Renal cortex interstitium (tissue), 15 donors: ENCODE measurements at places on chromosomes 6 and 20.

DNA sequence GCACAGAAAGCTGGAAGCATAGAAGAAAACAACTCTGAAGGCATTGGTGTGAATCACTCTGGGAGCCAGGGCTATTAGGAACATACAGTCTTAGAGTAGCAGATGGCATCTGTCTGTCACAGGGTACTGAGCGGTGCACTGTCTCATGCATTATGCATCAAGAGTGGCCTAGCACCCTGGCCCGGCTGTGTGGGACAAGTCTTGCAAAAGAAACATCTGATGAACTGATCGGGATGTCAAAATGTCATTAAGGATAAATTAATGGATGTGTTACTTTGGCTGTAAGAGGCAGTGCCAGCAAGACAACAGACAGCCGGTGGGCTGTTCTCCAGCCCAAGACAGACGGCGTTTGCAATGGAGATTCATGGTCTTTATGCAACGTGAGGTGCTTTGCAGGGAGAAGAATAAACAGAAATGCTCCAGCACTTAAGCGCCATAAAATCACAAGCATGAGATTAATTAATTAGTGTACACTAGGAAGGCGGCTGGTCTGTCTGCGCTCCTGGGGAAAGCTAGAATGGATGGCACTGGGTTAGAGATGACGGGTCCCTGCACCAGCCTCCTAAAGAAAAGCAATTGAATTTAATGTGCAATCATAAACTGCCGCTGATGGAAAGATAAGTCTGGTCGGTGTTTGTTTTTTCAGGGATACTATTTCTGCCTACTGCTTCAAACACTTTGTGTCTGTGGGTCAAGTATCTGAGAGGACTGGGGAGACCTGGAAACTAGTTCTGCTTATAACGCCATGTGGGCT, 600.6 kb upstream of the CHD6 start:
- no peak for DNase-seq

DNA sequence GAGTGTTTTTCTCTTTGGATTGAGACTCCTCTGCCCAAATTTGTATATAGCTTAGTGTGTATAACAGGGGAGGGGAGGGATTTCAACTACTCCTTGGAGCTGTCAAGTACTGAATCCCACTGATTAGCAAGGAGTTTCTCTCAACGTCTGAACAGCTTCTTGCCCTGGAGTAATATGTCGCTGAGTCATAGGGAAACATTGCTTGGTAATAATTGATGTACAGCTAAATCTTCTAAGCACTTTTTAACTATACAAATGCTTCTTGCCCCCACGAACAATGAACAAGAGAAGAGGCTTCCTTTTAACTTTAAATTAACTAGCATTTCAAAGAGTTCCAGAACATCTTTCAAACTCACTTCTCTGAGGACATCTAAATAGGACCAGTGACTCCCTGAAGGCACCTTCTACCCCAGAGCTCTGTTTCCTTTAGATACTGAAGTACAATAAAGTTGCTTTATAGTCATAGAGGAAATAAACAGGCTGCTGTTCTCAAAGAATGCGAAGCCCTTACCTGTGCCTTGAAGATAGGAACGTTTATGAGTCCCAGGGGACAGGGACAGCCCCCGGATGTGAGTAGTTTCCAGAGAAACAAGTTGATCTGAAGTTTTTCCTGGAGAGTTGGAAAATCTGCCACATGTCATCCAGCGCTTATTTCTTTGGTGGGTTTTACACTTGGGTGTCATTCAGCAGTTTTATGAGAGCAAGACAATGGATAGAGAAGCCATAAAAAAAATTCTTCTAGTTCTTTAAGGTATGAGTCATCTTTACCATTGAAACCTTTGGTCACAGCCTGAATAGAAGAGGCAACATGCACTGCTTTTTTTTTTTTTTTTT, 462.5 kb upstream of the BTBD3 start:
- DNase-seq: no peak

- no peak for DNase-seq
These were observed 37.0 kb downstream of the SYTL3 start for GRCh38 chr6:158686791-158687381.

GRCh38 chr6:100721256-100721655, 159.9 kb downstream of the ASCC3 start:
- DNase-seq: no peak

- no peak for DNase-seq
These were observed 39.4 kb upstream of the EEF1A1 start for GRCh38 chr6:73560182-73560732.

DNA sequence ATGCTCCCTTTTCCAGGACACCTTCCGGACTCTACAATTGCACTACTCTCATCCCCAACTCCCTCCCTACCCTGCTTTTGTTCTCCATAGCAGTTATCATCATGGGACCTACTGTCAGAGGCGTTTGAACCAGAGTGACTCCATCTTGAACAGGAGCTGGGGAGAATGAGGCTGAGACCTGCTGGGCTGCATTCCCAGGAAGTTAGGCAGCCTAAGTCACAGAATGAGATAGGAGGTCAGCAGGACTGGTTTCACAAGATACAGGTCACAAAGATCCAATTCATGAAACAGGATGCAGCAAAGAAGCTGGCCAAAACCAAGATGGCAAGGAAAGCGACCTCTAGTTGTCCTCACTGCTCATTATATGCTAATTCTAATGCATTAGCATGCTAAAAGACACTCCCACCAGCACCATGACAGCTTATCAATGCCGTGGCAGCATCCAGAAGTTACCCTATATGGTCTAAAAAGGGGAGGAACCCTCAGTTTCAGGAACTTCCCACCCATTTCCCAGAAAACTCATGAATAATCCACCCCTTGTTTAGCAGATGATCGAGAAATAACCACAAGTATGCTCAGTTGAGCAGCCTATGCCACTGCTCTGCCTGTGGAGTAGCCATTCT, 15.6 kb downstream of the SLC13A3 start:
- no peak for DNase-seq

- DNase-seq: no peak
These were observed 661.3 kb downstream of the CD109 start for GRCh38 chr6:74357321-74357720.

DNA sequence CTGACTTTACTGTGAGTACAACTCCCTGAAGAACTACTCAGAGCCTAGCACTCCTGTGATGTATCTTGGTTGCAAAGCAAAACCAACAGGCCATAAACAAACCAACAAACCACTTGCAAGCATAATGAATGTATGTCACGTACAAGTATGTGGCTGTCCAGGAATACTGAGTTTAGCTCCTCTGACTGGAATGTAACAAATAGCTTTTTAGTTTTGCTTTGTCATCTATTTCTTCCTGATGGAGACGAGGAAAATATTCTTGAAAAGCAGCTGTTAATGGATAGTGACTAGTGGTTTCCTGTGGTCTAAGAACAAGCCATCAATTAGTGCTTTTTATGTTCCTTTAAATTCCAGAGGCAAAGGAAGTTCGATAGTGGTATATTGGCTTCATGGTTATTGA, 101.9 kb upstream of the LY86 start:
- no peak for DNase-seq

- no peak for DNase-seq
These were observed 196.0 kb downstream of the BTBD3 start for GRCh38 chr20:12113468-12114371.

DNA sequence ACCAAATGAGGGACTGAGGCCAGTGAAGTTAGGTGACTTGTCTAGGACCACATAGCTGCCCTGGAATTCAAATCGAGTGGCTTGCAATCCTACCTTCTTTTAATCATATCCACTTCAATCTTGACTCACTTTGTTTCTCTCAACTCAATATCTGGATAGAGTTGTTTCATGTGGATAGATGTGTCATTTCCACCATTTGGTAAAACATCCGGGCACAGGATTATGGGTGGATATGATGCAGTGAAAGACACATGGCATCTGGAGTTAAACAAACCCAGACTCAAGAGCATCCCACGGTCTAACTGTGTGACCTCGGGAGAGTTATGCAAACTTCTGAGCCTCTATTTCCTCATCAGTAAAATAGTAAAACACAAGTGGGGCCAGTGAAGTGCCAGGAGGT, 103.6 kb upstream of the CNKSR3 start:
- no peak for DNase-seq

DNA sequence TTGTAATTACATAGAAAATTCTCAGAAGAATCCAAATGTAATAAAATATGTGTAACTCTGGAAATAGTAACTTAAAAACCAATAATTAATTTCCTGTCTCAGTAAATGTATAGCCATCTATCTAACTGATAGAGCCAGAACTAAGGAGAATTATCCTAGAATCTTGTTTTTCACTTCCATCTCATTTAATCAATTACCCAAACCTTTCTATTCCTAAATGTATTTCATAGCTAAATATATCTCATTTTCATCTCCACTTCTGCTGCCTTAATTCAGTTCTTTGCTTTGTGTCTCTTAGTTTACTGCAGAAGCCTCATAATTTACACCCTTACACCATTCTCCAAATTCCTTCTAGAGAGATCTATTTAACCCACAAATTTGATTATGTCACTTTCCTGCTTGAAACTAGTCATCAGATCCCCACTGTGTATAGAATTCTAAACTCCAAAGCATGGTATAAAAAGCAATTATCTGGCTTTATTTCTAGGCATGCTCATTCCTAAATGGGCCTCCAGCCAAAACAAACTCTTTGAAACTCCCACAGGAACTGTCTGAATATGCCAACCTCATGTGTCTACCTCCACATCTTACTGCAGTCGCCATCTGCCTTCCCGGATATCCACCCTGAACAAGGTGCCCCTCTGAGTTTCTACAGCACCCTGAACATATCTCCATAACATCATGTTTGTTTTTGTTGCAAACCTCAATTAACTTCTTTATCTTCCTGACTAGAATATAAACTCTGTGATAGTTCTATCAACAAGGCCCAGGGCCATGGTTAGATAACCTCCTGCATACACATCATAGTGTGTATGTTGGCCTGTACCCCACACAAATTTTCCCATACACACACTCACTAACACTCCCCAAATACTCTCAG, 70.5 kb upstream of the ADTRP start:
- no peak for DNase-seq

DNA sequence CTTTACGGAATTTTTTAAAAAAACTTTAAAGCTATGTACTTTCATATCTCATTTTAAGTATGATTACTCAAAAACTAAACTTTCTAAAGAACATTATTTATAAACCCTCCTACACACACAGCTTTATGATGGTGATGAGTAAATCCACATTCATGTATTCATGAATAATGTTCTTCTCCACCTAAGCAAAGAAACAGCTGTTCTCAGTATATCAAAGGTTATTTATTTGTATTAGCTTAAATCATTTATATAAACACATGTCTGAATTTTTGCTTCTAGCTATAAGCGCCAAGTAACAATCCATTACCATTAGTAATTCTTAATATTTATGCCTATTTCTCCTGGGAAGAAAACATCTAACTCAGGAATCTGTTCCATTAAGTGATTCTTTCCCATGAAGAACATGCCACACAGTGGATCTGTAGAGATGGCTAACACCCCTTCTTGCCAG, 63.3 kb downstream of the SMLR1 start:
- DNase-seq: no peak

- DNase-seq: no peak
These were observed 224.5 kb downstream of the BCKDHB start for GRCh38 chr6:80330961-80331360.

- no peak for DNase-seq
These were observed 313.1 kb downstream of the LRFN2 start for GRCh38 chr6:40274058-40274457.

DNA sequence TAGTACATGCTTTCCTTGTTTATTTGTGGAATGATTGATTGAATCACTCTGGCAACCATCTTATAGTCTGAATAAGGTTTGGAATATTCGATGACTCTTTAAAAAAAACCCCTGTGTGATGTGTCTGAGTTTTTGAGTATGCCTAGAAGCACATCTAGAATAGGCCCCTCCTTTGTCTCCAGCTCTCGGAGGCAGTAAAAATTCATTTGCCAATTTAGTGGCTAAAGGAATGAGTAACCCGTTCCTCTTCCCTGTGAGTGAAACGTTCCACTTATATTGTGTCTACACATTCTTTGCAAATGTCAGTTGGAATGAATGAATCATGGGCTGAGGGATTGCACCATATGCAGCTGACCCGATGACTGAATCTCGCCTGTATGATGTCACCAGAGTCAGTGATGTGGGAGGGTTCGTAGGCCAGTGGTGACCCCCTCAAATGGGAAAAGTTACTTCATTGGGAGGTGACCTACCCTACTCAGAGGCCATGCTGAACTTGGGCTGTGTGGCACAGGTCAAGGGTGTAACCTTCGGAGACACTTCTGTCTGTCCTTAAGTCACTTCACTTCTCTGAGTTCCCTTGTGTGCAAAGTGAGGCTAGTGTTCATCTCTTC, 21.6 kb downstream of the MOCS3 start:
- DNase-seq: no peak

- DNase-seq: no peak
These were observed 13.2 kb upstream of the FRK start for GRCh38 chr6:116073765-116074440.

GRCh38 chr6:35419417-35419816, 32.7 kb upstream of the FANCE start:
- DNase-seq: peak; percentile 25

DNA sequence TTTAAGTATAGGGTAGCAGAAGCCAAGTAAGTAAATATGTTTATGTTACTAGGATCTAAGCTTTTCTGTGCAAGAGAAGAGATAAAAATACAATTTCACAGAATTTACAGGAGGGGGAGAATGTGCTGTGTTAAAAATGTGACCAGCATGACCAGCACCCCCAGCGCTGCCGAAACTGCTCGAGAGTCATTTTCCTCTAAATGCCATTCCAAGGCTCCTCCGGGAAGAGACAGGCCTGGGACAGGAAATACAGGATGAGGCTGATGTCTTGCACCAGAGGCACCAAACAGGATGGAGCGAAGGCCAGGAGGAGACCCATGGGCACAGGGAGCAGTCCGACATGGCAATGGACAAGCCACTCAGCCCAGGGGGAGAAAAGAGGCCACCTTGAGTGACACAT, 21.1 kb downstream of the TAF4 start:
- DNase-seq: no peak

- DNase-seq: no peak
These were observed 50.1 kb upstream of the ASF1A start for GRCh38 chr6:118843685-118844390.

DNA sequence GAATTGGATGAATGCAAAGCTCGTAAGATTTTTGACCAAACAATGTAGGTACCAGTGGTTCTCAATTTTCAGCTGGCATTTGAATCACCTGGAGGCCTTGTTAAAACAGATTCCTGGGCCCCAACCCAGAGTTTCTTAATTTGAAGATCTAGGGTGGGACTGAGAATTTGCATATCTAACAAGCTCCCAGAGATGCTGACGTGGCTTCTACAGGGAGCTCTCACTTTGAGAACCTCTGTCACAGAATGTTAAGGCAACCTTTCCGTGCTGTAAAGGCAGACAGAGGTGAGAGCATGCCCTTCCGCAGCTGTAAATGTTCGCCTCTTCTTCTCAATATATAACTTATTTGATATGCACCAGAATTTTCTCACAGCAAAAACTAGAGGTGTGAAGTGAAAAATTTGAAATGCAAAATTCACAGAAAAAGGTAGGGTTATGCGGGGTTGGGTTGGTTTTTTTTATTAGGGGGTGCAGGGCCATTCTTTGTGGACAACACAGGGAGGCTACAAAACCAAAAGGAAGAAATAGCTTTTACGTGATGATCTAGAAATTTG, 69.4 kb downstream of the BMP2 start:
- DNase-seq: no peak

- no peak for DNase-seq
These were observed 213.6 kb upstream of the SUPT3H start for GRCh38 chr6:45591306-45591705.

- no peak for DNase-seq
These were observed 17.8 kb downstream of the TMEM30A start for GRCh38 chr6:75266716-75267291.

- DNase-seq: no peak
These were observed 289.4 kb downstream of the THBS2 start for GRCh38 chr6:168964138-168964835.
